Chondrocyte (in vitro differentiated cells): ENCODE measurements at places on chromosomes 6 and 20.

DNA sequence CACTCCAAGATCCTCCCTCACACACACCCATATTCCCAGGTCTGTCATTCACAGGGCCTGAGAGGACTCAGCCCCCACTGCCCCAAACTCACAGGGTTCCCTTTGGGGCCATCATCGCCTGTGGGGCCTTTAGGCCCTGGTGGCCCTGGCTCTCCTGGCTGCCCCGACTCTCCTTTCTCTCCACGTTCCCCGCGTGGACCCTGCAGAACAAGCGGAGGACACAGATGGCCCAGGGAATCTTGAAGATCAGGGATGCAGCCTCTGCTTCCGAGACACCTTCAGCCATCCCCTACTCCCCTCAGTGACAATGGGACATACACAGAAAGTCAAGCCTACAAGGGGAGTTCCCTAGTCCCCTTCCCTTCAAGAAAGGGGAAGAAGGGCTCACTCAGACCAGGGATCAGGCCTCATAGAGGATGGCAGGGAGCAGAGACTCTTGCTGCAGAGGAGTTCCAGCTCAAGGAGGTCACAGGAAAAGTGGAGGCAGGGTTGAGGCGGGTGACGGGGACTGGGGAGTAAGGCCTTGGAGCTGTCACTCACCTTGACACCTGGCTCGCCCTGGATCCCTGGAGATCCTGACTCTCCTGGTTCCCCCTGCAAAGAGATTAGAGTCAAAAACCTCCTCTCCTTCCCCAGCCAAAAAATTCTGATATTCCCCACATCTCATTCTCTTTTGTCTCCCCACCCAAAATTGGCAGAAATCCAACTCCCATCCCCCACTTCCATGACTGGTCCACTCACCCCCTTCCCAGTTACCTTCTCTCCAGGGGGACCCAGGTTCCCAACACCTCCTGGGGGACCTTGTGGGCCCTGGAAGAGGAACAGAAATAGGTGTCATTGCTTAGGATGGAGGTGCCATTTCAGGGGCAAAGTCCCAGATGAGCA, 22.7 kb downstream of the COL11A2 start:
- peak; percentile 57 for DNase-seq

GRCh38 chr20:46740214-46740609, 30.8 kb downstream of the SLC2A10 start:
- DNase-seq = no peak

GRCh38 chr6:66179361-66179760, 472.3 kb upstream of the EYS start:
- DNase-seq = no peak

DNA sequence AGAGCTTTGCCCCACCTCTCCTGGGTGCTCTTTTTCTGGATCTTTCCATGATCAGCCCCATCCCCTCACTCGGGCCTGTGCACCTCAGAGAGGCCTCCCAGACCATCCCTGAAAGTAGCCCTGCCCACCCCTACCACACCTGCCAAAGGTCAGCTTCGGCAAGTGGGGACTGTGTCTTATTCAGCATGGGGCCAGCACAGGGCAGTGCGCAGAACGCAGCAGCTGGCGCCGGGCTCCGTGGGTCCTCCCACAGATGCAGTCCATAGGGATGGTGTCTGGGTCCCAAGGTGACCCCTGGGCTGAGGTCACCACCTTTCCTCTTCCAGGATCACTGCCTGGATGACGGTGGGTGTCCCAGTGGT, 79.4 kb downstream of the CEBPB start:
- DNase-seq = no peak

- no peak for DNase-seq
Observed at GRCh38 chr20:11769825-11770224, 147.9 kb upstream of the BTBD3 start.

DNA sequence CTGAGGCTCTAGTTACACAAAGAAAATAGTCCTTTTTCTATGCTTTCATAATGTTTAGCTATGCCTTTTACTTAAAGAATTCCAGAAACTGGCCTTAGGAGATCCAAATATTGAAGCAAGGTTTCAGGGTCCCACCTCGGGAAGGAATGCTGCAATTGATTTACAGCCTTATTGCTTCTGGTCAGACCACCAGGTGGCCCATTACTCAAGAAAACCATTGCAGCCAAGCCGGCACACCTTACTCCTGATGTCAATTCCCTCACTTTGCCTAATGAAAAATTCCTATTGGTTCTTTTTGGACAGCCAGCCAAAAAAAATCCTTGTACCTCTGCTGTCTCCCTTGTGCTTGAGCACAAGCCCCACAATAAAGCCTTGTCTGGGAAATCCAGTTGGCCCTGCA, 173.9 kb downstream of the LMBRD1 start:
- DNase-seq = no peak

DNA sequence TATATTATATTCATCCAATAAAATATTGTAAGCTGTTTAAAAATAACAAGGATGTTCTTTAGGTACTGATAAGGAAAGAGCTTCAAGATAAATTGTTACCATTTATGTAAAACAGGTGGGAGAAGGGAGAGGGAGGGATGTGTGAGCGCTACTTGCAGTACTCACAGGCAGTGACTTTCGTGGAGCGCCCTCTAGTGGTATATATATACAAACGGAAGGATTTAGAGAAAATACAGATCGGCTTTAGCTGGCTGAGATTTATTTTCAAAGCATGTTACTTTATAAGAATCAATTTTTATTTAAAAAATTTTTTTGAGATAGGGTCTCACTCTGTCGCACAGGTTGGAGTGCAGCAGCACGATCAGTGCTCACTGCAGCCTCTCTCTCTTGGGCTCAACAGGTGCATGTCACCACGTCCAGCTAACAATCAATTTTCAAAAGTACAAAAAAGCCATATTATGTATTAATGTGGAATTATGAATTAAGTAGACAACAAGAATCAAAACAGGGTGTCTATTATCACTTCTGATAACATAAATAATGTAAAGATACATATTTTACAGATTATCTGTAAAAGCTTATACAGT, 3.3 kb upstream of the MOG start:
- DNase-seq = no peak

DNA sequence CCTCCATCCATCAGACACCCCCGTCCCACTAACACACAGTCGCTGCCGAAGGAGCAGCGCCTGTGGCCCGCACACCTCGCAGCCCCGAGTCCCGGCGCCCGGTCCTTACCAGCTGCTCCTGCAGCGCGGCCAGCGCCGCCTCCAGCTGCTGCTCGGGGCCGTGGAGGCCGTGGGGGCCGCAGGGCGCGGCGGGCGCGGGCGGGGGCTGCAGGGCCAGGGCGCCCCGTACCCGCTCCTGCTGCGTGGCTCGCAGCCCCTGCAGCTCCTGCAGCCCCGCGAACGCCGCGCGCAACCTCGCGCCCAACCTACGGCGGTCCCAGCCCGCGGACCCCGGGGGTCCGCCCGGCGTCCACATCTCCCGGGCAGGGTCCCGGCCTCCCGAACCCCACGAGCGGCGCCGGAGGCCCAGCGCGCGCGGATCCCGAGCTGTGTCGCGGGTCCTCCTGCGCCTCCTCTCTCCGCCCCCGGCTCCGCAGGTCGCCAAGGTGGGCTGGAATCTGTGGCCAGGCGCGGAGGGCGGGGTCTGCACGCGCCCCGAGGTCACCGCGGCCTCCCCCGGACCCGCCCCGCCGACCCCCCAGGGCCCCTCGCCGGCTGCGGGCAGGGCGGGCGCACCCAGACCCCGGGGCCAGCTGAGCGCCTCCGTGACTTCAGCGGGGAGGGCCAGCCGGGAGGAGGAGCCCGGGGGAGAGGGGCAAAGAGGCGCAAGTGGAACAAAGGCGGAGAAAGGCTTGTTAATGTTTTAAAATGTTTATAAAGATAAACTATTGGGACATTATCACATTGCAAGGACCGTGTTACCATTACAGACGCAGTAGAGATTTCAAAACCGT, at the start of gene DACT2:
DACT2 (minus strand) TSS at position 499 of the 833 bp plus-strand sequence; CDS start at position 355, 144 bp downstream.
- DNase-seq = no peak

DNA sequence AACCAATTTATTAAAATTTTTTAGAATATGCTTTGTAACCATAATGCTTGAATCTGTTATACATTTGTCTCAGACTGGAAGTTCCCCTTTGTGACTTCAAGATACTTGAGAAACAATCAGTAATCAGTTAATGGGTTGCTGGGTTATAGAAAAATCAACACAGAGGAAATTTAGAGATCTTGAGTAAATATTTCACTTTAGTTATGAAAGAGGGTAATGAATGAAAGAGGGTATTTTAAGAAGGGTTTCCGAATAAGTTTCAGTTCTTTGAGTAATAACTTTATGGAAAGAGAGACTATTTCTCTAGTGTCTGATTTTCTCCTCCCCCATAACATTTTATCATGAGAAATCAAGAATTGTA, 21.4 kb downstream of the ZFAND3 start:
- DNase-seq = no peak

GRCh38 chr6:30960907-30961673, 20.3 kb downstream of the MUCL3 start:
- no peak for DNase-seq
